Heart left ventricle (tissue), 16 donors: ENCODE measurements at places on chromosomes 2 and 18.

DNA sequence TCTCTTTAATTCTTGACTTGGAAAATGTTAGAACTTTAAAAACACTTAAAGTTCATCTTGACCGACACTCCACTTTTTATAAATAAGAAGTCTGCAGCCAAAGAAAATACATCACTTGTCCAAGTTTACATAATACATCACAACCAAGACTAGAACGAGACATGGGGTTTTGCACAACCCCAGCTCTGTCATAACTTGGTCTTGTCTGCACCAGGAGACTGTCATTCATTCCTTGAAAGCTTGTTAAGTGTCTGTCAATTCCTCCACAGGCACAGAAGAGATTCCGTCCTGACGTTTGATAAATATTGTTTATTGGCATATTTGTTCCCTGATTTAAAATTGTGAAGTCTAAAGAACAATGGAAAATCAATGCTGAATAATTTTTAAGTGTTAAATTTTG is 139.5 kb upstream of the SETBP1 start:
- DNase-seq: no peak

DNA sequence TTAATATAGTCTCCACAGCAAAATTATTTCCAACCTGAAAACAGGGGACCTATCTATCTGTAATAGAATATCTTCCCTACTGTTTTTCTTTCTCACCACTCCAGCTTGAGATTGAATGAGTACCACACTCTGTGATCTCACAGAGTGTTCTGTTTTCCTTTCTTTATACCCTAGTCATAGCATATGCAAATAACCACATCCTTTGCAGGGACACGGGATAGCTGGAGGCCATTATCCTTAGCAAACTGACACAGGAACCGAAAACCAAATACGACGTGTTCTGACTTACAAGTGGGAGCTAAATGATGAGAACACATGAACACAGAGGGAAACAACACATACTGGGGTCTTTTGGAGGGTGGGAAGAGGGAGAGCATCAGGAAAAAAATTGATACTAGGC is 224.7 kb downstream of the SLC8A1 start:
- no peak for DNase-seq

GRCh38 chr2:145256551-145256950 is 736.6 kb upstream of the ZEB2 start:
- DNase-seq: no peak

DNA sequence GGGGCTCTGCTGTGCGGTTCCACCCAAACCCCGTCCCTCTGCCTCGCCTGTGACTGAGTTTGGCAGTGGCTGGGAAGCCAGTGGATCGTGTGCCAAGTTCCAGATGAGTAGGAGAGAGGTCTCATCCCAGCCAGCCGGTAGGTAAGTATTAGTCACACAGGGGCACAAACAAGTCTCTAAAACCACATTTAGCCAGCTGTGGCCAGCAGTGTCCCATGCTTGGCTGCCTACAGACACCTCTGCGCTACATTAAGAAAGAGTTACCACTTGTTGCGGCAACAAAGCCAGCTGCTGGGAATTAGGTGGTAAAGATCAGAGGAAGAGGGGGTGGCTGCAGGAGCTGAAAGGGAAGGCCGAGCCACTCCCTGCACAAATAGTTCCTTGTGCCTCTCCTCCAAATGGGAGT is 81.2 kb downstream of the GATA6 start:
- DNase-seq: no peak

GRCh38 chr2:43408407-43409160 is 182.2 kb upstream of the ZFP36L2 start:
- DNase-seq: no peak
